Stimulated activated CD8-positive, alpha-beta memory T cell treated with anti-CD3 and anti-CD28 coated beads, Interleukin-15, amount 100 ng/mL, for 4 hours (primary cell): ENCODE measurements at places on chromosomes 6 and 20.

- DNase-seq: no peak
Observed at GRCh38 chr20:8213270-8213669, 81.2 kb downstream of the PLCB1 start.

GRCh38 chr6:20719980-20720379, 185.7 kb downstream of the CDKAL1 start:
- DNase-seq: no peak

DNA sequence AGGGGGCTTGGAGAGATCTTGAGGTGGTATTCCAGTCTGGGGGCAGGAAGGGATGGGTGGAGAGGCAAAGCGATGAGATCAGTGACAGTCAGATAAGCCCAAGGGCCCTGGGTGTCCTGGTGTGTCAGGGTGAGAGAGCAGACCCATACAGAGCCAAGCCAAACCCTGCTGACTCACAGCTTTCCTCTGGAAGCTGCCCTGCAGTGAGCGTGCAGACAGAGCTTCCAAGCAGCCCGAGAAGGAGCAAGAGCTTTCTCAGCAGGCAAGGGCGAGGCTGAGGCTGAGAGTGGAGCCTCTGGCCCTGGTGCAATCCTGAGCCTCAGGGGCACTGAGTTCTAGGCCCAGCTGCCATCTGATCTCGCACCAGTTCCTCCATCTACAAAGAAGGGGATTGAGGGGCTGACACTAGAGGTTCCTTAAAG, 91.1 kb upstream of the HIVEP1 start:
- DNase-seq: no peak

GRCh38 chr6:29755295-29755871, 32.1 kb downstream of the HLA-F start:
- DNase-seq: no peak

GRCh38 chr6:168371618-168371980, 52.0 kb upstream of the DACT2 start:
- DNase-seq: no peak

DNA sequence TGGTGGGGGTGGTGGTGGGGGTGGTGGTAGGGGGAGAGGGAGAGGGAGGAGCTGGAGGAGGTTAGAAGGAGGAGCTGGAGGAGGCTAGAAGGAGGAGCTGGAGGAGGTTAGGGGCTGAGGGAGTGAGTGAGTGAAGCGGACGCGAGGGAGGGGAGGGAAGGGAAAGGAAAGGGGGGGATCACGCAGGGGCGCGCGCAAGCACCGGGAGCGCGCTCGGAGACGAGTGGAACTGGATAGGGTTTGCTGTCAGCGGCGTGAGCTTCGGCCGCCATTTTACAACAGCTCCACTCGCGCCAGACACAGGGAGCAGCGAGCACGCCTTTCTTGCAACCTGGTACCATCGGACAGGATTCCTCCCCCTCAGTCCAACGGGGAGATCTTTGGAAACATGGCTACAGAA, 90.5 kb upstream of the FERMT1 start:
- DNase-seq: no peak

DNA sequence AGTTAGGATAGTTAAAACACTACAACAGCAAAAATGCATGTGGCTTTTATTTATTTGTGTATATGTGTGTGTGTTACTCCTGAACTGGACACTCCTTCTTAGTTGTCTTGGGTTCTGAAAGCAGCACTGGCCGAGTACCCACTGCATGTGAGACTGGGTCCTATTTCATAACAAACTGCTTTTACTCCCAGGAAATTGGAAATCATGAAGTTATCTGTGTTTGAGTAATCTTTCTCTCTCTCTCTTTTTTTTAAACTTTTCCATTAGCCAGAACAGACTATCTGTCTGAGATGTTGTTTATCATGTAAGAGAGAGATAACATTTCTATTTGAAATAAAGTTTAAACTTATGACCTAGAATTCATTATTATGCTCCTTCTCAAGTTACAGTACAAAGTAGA, 110.4 kb downstream of the LIN28B start:
- DNase-seq: no peak

- no peak for DNase-seq
Observed at GRCh38 chr6:13807696-13808095, 6.7 kb downstream of the MCUR1 start.

GRCh38 chr6:52573295-52573694, 3.6 kb downstream of the TRAM2 start:
- no peak for DNase-seq

DNA sequence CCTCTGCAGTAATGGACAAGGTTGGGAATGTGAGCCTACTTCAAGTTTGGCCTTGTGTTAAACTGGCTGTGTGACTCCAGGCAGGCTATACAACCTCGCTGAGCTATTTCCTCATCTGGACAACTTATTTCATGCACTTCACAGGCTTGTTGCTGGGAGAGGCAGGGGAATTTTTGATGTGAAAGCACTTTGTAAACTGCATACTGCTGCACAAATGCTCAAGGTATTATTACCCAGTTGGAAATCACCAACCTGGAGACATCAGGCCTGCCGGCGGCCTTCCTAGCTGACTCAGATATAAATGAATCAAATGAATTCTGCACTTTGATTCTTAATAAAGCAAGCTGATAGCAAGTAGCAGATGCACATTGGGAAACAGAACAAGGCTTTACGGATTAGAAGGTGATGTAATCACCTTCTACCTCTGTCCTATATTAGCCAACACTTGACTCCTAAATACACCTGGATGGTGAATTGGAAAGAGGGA, 10.1 kb downstream of the JARID2 start:
- no peak for DNase-seq

DNA sequence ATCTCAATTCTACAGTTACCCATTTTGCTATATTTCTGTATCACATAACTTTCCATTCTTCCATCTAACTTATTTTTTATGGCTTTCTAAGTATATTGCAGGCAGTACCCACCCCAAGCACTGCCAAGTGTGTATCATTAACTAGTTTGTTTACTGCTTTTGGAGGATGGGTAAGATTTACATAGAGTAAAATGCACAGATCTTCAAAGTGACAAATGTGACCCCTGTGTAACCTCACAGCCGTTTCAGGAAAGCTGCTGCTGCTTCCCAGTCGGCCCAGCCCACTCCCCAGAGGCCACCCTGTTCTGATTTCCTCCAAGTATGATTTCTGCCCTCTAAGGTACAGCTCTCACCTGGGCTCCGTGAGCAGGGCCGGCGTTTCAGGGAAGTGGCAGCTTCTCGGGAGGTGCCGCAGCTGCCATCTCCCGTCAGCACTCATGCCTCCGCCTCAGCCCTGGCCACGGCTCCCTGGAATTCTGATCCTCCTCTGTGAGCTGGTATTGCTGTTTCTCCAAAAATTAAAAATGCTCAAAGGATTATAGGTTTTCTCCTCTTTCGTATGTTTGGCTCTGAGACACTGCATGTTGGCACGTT, 15.0 kb upstream of the MAP1LC3A start:
- DNase-seq: no peak
